ENCODE measurements at places on chromosomes 5 and 9.

DNA sequence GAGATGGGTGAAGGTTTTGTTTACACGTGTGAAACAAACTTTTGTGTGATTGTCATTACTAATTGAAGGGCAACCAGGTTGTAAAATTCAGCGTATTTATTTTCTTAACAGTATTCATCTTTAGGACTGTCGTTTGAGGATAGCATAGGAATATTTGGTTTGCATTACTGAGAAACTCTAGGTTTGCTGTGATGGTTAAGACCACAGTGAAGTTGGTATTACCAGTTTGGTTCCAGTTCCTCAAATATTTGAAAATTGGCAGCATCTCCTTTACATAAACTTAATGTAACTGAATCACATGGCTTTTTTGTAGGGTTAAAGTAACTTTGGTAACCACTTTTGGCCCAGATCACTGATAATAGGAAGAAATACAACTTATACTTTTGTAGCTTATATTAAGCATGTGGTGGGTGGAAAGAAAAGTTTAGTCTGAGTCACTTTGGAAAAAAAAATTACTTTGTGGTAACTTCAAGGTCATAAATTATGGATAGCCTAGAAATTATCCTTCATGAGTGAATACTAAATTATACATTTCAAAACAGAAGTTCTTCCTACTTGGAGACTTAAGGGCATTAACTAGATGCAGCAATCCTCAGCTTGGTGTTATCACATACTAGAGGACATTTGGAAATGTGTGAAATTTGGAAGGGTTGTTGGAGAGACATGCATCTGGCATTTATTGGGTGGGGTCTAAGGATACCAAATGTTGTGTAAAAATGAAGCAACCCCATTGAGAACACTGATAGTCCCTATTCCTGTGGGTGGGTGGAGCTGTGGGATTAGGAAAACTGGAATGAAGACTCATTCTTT, 33.9 kb downstream of the G3BP1 start:
- no peak for DNase-seq

GRCh38 chr5:7474821-7475403, 79.0 kb downstream of the ADCY2 start:
- no peak for DNase-seq

- DNase-seq = no peak
These were observed 141.4 kb upstream of the PIK3R1 start for GRCh38 chr5:68074048-68074632.

DNA sequence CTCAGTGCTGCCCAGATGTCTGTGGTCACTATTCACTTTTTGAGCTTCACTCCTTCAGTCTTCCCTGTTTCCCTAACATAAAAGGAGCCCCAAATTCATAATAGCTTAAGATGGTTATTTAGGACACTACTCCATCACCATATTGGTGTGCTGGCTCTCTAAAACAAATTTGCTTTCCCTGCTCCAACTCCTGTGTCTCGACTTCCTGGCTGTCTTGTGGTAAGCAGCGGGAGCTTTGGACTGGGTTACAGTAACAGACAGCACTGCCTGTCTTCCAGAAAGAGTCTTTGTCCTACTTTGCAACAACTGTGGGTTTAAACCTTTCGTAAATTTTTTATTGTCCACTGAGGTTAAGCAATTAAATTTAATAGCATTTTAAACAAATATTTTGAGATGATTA, 389.4 kb downstream of the CDH9 start:
- no peak for DNase-seq

Measured in stimulated activated CD8-positive, alpha-beta memory T cell treated with anti-CD3 and anti-CD28 coated beads, Interleukin-2, amount 100 ng/mL, for 48 hours (primary cell).